ENCODE measurements at places on chromosomes 4 and X.

GRCh38 chr4:20916106-20916505 is 215.8 kb downstream of the PACRGL start:
- no peak for DNase-seq

GRCh38 chr4:170853422-170854021 is 763.8 kb upstream of the AADAT start:
- DNase-seq, result peak; percentile 37

GRCh38 chrX:119398587-119398973 is 556 bp upstream of the SLC25A43 start:
- no peak for DNase-seq

- DNase-seq, result no peak
Observed at GRCh38 chr4:53477636-53478035, 100.2 kb downstream of the FIP1L1 start.

GRCh38 chr4:47213971-47214370 is 182.6 kb downstream of the GABRB1 start:
- DNase-seq, result no peak

DNA sequence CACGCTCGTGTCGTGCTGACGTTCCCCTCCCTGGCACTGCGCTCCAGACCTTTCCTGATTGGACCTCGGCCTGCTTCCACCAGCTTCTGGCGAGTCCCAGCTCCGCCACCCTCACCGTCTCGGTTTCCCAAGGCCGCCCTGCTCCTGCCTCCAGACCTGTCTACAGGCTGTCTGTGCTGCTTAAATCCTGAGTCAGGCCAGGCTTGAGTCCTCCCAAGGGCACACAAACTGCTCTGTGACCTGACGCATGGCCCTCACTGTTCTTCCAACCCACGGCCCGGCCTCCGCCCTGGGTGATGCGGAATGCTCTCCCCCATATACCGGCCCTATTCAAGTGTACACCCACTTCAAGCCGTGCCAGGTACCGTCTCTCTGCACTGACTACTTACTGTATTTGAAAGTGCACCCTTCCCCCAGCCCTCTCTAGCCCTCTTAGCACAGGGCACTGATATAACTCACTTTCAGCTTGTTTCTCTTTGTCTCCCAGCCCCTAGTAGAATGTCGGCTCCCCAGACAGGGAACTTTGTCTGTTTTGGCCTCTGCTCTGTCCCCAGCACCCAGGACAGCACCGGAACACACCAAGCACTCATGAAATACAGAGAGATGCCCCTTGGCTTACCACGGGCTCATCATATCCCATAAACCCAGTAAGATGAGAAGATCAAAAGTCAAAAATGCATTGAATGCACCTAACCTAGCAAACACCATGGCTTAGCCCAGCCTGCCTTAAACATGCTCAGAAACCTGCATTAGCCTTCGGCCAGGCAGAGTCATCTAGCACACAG is 63.1 kb upstream of the AFAP1 start:
- DNase-seq, result no peak

DNA sequence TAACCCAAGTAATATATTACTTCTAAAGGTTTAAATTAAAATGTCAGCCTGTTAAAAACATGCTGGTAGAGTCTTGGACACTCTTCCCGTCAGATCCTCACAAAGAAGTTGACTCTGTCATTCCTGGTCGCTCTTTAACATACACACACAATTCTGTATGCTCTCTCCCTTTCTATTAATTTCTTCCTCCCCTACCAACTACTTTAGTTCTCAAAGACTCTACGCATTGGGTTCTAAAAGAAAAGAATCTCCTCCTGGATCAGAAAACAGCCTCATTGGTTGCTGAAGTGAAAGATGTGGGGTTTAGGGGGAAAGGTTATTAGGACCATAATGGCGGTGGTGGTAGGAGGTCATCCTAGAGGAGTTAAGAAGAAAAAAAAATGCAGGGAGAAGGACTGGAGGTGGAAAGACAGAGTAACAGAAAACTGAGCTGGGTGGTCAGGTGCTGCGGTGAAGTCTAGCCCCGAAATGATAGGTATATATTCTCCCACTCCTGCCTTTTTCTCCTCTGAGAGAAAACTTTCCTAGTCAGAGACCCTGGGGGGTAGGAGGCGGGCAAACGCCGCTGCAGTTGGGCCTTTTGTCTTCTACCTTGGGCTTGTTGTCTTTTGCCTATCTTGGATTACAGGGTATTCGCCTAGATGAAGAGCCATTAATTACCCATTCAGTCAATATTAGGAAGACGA is 5.2 kb upstream of the PITX2 start:
- no peak for DNase-seq

DNA sequence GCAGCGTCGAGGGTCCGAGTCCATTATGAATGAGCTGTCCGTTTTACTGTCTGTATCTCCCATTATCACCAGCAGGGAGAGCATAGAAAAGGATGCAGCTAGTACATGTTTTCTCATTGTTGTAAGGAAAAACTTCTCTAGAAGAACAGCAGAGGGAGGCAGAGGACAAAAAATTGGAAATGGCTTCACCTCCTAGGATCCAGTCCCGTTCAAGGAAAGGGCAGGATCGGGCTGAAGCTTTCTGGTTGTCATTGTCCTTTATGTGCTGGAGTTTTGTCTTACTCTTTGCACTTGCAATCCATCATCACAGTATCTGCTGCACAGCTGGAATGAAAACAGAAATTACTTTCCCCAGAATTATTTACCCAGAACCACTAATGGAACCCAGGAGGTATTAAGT is 14.7 kb downstream of the NDP start:
- DNase-seq, result no peak

DNA sequence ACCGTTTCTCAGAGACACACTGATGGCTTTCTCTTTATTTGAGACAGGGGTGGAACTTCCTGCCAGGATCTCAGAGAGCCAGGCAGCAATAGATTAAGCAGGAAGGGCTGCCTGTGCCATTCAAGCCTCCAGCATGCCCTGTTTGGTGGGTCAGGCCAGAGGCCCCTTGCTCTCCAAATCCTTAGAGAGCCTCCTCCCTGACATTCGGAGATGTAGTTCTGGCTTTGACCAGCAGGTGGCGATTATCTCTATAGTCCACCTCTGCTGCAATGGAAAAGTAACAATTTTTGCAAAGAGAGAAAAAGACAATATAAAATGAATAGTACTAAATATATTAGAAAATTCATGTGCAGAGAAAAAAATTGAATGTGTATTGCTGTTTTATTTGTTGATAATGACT is 93.9 kb downstream of the NXF2B start:
- DNase-seq, result peak; percentile 71

DNA sequence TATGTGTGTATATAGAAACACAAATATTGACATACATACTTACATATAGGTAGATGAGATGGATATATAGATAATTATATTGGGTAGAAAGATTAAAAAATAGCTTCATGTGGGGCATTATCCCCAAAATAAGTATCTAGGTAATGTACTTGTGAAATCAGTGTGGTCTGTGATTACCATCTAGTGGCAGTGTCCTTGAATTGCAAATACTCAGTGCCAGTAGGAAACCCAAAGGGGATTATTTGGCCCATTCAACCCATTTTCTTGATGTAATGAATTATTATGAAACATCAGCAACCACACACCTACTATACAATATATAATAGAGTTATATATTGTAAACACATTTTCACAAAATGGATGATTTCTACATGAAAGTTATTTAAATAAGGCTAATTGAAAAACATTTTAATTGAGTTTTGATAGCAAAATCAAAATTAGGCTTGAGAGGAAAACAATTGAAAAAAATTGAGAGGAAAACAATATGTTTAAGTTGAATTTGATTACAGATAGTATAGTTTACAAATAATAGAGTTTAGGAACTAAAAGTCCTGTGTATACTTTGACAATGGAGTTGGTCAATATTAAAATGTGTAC is 389.4 kb downstream of the GALNTL6 start:
- DNase-seq, result no peak

GRCh38 chr4:57113870-57114269 is 3.7 kb upstream of the IGFBP7 start:
- DNase-seq, result no peak

GRCh38 chrX:140664939-140665338 is 44.6 kb upstream of the LINC00632 start:
- no peak for DNase-seq

DNA sequence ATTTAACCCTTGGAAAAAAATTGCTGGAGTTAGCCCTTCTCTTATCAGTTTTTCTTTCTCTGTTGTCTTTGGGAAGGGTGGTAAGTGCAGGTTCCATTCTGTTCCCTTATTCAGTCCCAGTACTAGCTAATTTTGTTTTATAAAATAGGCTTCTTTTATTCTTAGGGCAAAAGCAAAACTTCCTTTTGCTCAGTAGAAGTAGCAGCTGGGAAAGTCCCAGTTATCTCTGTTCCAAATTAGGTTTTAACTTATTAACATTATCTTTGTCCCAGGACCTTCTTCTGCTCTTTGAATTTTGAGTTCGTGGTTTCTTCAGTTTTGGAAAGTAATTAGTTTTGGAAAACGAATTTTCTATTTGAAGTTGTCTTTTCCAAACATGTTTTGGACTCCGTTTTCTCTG is 61.1 kb downstream of the BANK1 start:
- no peak for DNase-seq

GRCh38 chr4:56972809-56973208 is 4.6 kb downstream of the NOA1 start:
- no peak for DNase-seq

DNA sequence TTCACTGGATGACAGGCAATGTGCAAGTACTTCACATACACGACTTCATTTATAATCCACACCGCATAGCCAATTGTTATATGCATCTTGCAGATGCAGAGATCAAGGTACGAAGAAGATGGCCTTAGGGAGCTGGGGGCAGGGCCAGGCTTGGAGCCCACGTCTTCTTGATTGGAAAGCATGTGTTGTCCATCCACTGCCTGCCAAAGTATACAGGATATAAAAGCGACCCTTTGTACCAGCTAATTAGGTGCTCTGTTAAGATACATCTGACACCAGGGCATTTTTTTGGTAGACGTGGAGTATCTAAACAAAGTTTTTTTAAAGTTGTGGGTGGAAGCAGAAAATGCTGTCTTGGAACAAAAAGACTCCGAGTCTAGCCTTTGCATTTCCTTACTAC is 1.4 kb downstream of the C4orf36 start:
- DNase-seq, result no peak

DNA sequence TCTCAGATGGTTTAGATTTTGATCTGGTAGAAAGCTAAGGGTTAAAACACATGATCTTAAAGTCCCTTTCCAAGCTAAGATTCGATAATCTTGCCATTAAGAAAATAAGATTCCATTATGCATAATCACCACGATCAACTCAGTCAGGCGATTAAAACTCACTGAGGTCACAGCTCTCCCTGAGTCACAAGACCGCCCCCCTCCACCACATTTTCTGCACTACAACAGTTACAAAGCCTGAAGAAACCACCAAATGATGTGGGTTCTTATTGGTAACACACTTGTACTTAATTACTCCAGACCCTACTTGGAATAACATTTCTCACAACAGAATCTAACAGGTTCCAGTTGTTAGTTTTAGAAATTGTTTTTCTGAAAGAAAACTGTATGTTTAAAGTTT is 62.8 kb downstream of the SH3KBP1 start:
- no peak for DNase-seq
